ENCODE measurements at places on chromosomes 11 and 22.

DNA sequence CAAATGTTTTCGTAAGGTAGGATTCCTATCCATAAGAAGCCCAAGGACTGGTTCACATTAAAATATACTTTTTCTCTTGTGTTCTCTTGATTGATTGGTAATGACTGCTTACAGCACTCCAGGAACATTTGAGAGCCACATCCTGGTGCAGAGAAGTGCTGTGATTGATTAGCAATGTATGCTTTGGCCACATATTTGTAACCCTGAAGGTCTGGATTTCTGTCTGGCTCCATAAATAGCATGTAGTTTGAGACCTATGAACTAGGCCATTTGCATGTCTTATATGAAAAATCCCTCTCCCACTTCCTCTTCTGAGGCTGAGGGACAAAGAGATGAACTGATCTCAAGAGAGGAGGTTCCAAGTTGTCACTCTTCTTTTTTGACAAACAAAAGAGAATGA, 49.3 kb upstream of the CD44 start:
- DNase-seq: no peak

GRCh38 chr11:130397780-130398179, 30.6 kb downstream of the ADAMTS8 start:
- DNase-seq: no peak

GRCh38 chr22:49953680-49954344, 6.8 kb upstream of the PIM3 start:
- no peak for DNase-seq

- no peak for DNase-seq
These were observed 61.3 kb upstream of the CREB3L1 start for GRCh38 chr11:46216019-46216764.

DNA sequence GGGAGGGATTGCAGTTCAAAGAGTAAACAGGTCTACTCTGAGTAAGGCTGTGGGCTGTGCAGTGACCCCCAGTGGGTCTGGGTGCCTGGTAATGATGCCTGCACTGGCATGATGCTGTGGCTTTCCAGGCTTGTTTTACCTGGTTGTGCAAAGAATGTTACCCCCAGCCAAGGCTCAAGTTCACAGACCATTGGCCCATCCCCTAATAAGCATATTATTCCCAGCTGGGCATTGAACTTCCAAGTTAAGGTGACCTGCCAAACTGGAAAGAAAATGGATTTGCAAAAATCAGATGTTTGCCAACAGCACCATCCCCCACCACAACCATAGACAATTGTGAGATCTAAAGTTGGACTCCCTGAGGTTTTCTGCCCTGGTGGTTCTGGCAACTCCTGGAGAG, 7.9 kb upstream of the EHF start:
- DNase-seq: no peak

GRCh38 chr11:60743058-60743457, 13.6 kb upstream of the MS4A15 start:
- DNase-seq: no peak

DNA sequence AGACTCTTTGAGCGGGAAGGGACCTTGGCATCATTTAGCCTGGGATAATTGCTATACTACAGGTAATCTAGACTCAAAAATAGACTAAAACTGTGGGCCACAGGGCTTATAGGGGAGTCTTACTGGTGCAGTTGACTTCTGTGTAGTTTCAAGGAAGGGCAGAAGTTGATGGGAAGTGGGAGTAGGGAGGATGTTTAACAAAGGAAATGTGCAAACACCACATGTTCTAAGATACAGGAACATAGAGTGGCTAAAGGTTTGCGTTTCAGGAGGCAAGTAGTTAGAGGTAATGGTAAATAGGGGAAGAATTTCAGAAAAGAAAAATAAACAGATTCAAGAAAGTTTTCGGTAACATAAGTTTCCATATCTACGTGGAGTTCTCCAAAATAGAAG, 14.4 kb upstream of the SORL1 start:
- DNase-seq: no peak
